Activated CD4-positive, alpha-beta T cell treated with anti-CD3 and anti-CD28 coated beads for 36 hours (primary cell): ENCODE measurements at places on chromosomes 1 and 21. TPM values are rescaled to one million over a fixed set of nuclear protein-coding genes. Genes with fewer than 3 reads are reported as not detected.

Gene SEMA4A
- 53.3 TPM for total RNA-seq

Gene PRRX1
- not detected for total RNA-seq

Gene AMPD1
- 0.23 TPM for total RNA-seq

DNA sequence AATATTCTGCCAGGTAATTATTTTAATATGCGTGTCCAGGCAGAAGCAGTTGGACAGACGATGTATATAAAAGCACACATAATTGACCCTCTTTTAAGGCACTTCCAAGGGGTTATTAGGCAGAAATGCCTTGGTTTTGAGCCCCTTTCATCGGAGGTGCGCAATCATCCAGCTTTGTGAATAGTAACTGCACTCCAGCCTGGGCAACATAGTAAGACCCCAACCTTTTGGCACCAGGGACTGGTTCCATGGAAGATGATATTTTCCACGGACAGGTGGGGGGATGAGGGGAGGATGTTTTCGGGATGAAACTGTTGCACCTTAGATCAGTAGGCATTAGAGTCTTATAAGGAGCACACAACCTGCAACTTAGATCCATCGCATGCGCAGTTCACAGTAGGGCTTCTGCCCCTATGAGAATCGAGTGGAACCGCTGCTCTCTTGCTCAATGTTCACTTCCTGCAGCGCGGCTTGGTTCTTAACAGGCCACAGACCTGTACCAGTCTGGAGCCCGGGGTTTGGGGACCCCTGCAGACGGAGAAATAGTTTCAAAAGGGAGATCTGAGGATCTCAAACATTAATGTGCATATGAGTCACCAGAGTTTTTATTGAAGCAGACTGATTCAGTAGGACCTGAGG lies 1.8 kb upstream of the MCOLN2 start:
- H3K27ac ChIP-seq = peak overlapping the region; percentile 49
- peaks cover 26% of the 10 kb centered on the region for H3K27me3 ChIP-seq
- peak; percentile 69 for DNase-seq
- H3K36me3 ChIP-seq = peaks cover 24% of the 10 kb centered on the region
- H3K4me3 ChIP-seq = peak overlapping the region; percentile 80

GRCh38 chr1:12602659-12603024 lies 15.4 kb downstream of the DHRS3 start:
- H3K27me3 ChIP-seq = no peaks in the 10 kb centered on the region
- H3K27ac ChIP-seq = no peak overlapping the region
- peaks cover 22% of the 10 kb centered on the region for H3K36me3 ChIP-seq
- DNase-seq = no peak

- H3K4me1 ChIP-seq = peaks cover 22% of the 10 kb centered on the region
- H3K27ac ChIP-seq = no peak overlapping the region
- DNase-seq = no peak
- no peak overlapping the region for H3K4me3 ChIP-seq
- H3K36me3 ChIP-seq = peaks cover 34% of the 10 kb centered on the region
Measured at GRCh38 chr1:85700422-85700821, 7.8 kb downstream of the ZNHIT6 start.

Gene SYPL2
- 0.05 TPM for total RNA-seq

- no peak for DNase-seq
- H3K4me1 ChIP-seq = peaks cover 2% of the 10 kb centered on the region
Measured at GRCh38 chr1:212007886-212008285, 27.5 kb downstream of the INTS7 start.

Gene PRAMEF20
- total RNA-seq = not detected

DNA sequence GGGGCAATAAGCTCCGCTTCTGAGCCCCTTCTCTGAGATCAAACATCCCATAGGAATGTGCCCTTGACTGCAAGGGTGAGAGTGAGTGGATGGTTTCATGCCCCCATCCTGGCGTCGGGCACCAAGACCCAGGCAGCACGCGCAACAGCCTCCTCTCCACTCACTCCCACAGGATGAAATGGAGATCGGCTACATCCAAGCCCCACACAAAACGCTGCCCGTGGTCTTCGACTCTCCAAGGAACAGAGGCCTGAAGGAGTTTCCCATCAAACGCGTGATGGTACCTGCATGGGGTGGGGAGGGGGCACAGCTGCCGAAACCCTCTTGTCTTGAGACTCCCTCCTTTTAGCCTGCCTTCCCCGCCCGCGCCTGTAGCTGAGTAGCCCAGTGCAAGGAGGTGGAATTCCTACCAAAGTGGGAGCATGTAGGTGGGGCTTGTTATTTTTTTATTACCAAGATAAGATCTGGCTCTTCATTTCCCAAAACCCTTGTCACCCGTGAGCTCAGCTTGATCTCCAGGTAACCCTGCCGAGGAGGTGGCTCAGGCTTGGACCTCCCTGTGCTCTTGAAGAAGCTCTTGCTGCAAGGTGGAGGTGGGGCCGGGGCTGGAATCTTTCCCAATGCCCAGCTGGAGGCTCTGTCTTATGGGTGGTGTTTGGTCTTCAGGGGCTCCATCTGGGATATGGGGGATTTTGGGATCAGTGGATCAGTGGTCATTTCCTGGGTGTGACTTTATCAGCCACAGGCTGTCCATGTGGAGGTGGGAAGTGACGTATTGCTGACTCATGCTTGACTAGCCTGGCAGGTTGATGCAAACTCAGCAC lies 24.0 kb upstream of the PADI6 start:
- H3K4me1 ChIP-seq = no peaks in the 10 kb centered on the region
- DNase-seq = no peak
- no peak overlapping the region for H3K4me3 ChIP-seq
- no peaks in the 10 kb centered on the region for H3K36me3 ChIP-seq
- no peaks in the 10 kb centered on the region for H3K27me3 ChIP-seq

GRCh38 chr1:15758343-15758931 lies at the start of gene FBLIM1:
Gene FBLIM1, plus strand, starts transcription at chr1:15758795. Its CDS starts 6,189 bp downstream, at chr1:15764984.
- DNase-seq = peak; percentile 25
- no peaks in the 10 kb centered on the region for H3K36me3 ChIP-seq
- H3K4me3 ChIP-seq = peak within 1 kb of the TSS; percentile 47
- H3K4me1 ChIP-seq = peaks cover 8% of the 10 kb centered on the region
- H3K27ac ChIP-seq = no peak within 1 kb of the TSS
- H3K27me3 ChIP-seq = peaks cover 32% of the 10 kb centered on the region

DNA sequence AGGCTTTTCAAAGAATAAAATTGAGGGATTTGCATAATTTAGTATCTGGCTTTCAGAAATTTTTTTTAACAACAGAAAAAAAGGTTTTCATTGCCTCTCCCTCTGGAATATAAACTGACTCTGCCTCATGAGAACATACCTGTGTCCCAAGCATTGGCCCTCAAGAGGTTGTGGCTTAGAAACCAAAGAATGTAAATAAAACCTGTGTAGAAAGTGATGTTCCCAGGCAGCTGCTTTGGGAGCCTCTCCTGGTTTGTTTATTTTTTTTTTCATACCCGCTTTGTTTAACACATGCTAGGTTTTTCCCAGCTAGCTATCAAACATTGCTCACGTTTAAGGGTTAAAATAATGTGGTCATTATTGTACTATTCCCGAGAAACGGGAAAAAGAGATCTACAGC lies 40.5 kb upstream of the IFNAR2 start:
- H3K4me1 ChIP-seq = peaks cover 50% of the 10 kb centered on the region
- H3K27ac ChIP-seq = no peak overlapping the region
- H3K27me3 ChIP-seq = no peaks in the 10 kb centered on the region
- DNase-seq = no peak

Gene C1orf105
- not detected for total RNA-seq

DNA sequence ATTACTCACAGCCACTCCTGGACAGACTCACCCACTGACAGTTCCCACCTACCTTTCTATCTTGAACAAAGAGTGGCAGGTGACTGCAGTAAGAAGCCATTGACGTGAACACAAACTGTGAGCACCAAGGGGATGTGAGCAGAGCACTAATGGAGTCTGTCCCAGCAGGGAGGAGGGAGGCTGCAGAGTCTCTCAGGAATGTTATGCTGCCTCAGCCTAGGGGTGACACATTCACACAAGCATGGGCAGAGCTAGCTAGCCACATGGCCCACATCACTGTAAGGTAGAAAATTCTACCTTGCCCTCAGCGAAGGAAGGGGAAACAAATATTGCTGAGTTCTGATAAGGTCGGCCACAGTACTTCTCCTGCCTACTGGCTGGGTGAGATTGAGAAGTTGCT lies 56.8 kb upstream of the PTGFRN start:
- no peak overlapping the region for H3K27ac ChIP-seq
- peaks cover 2% of the 10 kb centered on the region for H3K27me3 ChIP-seq
- H3K4me3 ChIP-seq = no peak overlapping the region
- no peaks in the 10 kb centered on the region for H3K36me3 ChIP-seq
- H3K4me1 ChIP-seq = peaks cover 40% of the 10 kb centered on the region

Gene MEX3A
- 0.79 TPM for total RNA-seq

DNA sequence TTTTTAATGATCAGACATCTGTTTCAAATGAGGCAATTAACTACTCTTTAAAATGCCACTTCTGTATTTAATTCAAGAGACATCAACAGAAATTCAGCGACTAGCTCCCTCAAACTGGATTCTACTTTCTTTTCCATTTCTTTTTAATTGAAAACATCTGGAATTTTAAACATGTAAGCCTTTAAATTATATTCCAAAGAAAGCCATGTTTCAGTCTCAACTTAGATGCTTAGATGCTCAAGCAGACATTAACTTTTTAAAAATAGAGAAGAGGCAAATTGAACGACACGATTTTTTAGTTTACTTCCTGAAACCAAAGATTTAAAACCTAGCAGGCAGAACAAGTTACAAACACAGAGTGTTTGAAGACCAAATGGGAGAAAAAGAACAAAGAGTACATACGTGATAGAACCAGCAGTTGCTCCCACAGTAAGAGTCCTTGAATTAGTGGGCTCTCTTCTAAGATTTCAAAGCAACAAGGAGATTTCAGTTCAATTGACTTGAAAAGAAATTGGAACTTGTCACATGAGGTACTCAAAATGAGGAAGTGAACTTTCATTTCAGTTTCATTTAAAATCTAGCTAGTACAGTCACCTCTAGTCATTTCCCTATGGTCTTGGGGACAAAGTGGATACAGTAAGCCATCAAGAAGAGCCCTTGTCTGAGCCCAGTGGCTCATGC lies at the start of gene CTSS:
TSS of gene CTSS (minus strand) at position 483 of the 681 bp plus-strand sequence. CDS start 1,015 bp downstream, outside the sequence.
- H3K4me3 ChIP-seq = peak within 1 kb of the TSS; percentile 80
- peaks cover 33% of the 10 kb centered on the region for H3K4me1 ChIP-seq
- no peaks in the 10 kb centered on the region for H3K27me3 ChIP-seq
- no peak for DNase-seq

DNA sequence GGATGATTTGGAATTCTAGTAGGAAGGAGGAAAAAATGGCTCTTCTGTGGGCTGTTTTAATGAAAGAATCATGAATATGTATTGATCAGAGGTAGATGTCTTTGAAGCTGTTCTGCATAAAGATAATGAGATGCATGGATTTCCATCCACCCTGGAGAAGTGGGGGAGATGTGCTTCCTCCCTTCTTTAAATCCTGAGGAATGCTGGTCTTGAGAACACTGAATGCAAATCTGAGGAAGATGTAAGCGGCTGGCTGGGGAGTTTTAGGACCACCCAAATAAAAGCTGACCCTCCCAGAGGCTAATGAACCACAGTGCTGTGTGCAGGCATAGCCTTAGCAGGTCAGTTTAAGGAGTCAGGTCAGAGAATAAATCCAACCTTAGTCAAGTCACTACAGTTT lies 37.3 kb downstream of the ZMYND12 start:
- no peaks in the 10 kb centered on the region for H3K27me3 ChIP-seq
- DNase-seq = no peak
- H3K4me3 ChIP-seq = no peak overlapping the region
- no peak overlapping the region for H3K27ac ChIP-seq
- H3K36me3 ChIP-seq = no peaks in the 10 kb centered on the region

- no peaks in the 10 kb centered on the region for H3K36me3 ChIP-seq
- no peak overlapping the region for H3K27ac ChIP-seq
- H3K4me1 ChIP-seq = peaks cover 5% of the 10 kb centered on the region
- no peak overlapping the region for H3K4me3 ChIP-seq
Measured at GRCh38 chr1:164660412-164660772, 101.4 kb downstream of the PBX1 start.

DNA sequence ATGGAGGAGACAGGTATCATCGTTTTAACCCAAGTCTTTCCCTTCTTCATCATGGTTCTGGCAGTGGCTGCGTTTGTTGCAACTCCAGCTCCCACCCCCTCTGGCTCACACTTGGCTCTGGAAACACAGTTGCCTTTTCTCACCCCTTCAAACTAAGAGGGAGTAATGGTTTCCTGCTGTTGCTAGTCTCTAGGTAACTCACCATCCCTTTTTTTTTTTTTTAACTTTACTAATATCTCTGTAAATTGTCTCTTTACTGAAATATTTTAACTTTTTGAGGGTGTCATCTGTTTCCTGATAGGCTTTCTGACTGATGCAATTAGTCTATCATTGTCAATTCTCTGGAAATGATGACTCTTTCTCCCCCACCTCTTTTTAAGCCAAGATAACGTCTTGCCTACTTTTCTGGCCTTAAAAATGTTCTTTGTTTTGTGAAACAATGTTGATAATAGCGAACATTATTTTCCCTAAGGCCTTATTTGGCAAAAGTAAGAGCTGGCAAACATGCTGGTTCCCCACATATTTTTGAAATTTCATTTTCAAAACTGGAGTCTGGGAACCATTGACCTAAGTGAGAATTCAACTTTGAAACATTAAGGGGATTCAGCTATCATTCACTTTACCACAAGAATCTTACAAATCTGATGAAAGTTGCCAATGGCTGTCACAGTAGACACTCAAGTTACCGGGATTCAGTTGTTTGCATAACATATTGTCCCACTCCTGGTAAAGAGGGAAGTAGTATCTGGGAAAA lies 85.3 kb downstream of the LEPR start:
- no peaks in the 10 kb centered on the region for H3K36me3 ChIP-seq
- no peaks in the 10 kb centered on the region for H3K27me3 ChIP-seq
- DNase-seq = no peak

- H3K4me1 ChIP-seq = peaks cover 3% of the 10 kb centered on the region
- H3K27ac ChIP-seq = no peak overlapping the region
- H3K4me3 ChIP-seq = no peak overlapping the region
- H3K27me3 ChIP-seq = peaks cover 22% of the 10 kb centered on the region
Measured at GRCh38 chr1:22846458-22846857, 126.2 kb downstream of the LACTBL1 start.

Gene PLPP3
- not detected for total RNA-seq

DNA sequence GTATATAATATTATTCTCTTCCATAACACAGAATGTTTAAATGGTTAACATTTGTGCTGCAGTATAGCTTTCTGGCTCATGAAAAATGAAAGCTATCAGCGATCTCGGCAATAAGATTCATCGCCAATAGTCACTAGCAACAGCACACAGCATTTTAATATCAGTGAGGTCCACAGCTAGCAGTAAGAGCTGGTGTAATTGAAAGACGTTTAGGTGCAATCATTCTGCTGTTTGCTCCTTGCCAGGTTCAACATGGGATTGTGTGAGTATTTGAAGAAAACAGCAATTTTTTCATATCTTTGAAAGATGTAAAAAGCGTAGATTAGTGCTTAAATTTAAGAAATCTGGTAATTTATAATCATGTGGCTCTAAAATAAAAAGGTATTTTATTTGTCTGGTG lies 20.1 kb downstream of the PRKACB start:
- peaks cover 77% of the 10 kb centered on the region for H3K4me1 ChIP-seq
- H3K27me3 ChIP-seq = no peaks in the 10 kb centered on the region
- no peaks in the 10 kb centered on the region for H3K36me3 ChIP-seq
- H3K4me3 ChIP-seq = peak overlapping the region; percentile 67
- H3K27ac ChIP-seq = peak overlapping the region; percentile 77
